ENCODE measurements at places on chromosomes 7 and 10.
A peak's percentile ranks its signal among the peaks of the same experiment; 100 is the strongest.

- no peak for DNase-seq
- no peak overlapping the region for H3K4me3 ChIP-seq
- H3K36me3 ChIP-seq = no peaks in the 10 kb centered on the region
Measured at GRCh38 chr10:93299606-93300287, 182.4 kb downstream of the MYOF start.

GRCh38 chr7:121395494-121395960, 581 bp downstream of the FAM3C start:
- H3K36me3 ChIP-seq = no peaks in the 10 kb centered on the region
- H3K4me3 ChIP-seq = peak overlapping the region; percentile 87
- H3K27ac ChIP-seq = peak overlapping the region; percentile 86
- H3K4me1 ChIP-seq = peaks cover 6% of the 10 kb centered on the region

GRCh38 chr7:22480523-22481075, 19.4 kb downstream of the STEAP1B start:
- H3K4me1 ChIP-seq = no peaks in the 10 kb centered on the region
- H3K27ac ChIP-seq = no peak overlapping the region
- no peak overlapping the region for H3K4me3 ChIP-seq
- H3K27me3 ChIP-seq = no peaks in the 10 kb centered on the region
- H3K36me3 ChIP-seq = no peaks in the 10 kb centered on the region

- H3K27me3 ChIP-seq = no peaks in the 10 kb centered on the region
- peaks cover 9% of the 10 kb centered on the region for H3K36me3 ChIP-seq
- no peak overlapping the region for H3K4me3 ChIP-seq
- H3K27ac ChIP-seq = no peak overlapping the region
- peaks cover 19% of the 10 kb centered on the region for H3K4me1 ChIP-seq
- no peak for DNase-seq
Measured at GRCh38 chr7:66630531-66630930, 1.9 kb downstream of the KCTD7 start.

DNA sequence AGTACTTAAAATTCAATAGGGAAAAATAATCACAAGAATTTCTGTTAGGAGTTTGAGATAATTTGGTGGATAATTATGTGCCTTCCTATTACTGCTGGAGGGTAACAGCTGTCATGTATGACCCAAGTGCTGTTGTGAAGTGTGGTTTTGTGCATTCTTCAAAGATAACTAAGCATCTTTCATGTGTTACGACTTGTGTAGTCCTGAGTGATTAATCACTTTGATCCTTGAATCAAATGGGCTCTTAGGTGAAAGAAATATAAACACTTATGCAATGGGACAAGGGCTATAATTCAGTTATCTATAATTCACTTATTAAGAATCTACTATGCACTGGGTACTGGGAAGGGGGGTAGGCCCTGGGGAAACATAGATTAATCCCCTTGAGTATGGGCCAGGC, 89.0 kb downstream of the CH25H start:
- H3K4me3 ChIP-seq = no peak overlapping the region
- DNase-seq = no peak
- H3K27ac ChIP-seq = no peak overlapping the region
- no peaks in the 10 kb centered on the region for H3K27me3 ChIP-seq
- no peaks in the 10 kb centered on the region for H3K36me3 ChIP-seq

- no peaks in the 10 kb centered on the region for H3K36me3 ChIP-seq
- DNase-seq = no peak
- H3K27ac ChIP-seq = no peak overlapping the region
- no peak overlapping the region for H3K4me3 ChIP-seq
Measured at GRCh38 chr7:129122078-129122750, 22.3 kb upstream of the TSPAN33 start.

DNA sequence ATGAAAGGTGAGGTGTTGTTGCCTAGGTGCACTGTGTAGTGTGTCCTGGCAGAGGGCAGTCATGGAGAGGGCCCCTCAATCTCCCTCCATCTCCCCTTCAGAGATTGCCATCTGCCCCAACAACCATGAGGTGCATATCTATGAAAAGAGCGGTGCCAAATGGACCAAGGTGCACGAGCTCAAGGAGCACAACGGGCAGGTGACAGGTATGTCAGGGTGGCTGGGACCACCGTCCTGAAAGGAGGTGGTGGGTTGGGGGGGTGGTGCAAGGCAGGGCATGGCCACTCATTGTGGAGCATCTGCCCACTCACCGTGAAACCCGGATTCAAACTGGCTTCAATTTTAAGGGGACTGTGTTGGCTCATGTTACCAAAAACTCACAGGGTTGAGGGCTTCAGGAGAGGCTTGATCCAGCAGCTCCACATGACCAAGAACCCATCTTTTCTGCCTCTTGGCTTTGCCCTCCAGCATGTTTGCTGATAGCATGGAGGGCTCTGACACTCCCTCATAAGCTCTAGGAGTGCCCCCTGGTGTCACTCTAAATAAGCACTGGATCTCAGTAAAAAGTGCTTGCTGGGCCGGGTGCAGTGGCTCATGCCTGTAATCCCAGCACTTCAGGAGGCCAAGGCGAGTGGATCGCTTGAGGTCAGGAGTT, 12.2 kb downstream of the ARPC1B start:
- H3K27me3 ChIP-seq = no peaks in the 10 kb centered on the region
- H3K4me3 ChIP-seq = no peak overlapping the region

DNA sequence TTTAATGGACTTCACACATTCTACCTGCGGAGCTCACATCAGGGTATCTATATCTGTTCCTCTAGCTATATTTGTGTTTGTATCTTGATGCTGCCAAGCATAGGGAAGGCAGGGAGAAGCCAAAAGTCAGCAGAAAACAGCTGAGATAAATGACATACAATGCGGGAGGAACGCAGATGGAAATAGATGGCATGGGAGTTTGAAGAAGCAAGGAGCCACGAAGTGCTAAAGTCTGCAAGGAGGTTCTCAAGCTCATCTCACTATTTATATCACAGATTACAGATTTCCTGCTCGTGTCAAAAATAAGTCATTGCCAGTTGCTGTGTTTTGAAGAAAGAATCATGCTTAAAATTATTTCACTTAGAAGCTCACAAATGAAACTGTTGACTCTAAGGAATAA, 180.5 kb downstream of the DPP6 start:
- H3K27me3 ChIP-seq = no peaks in the 10 kb centered on the region
- H3K27ac ChIP-seq = no peak overlapping the region
- H3K36me3 ChIP-seq = no peaks in the 10 kb centered on the region
- H3K4me3 ChIP-seq = no peak overlapping the region

DNA sequence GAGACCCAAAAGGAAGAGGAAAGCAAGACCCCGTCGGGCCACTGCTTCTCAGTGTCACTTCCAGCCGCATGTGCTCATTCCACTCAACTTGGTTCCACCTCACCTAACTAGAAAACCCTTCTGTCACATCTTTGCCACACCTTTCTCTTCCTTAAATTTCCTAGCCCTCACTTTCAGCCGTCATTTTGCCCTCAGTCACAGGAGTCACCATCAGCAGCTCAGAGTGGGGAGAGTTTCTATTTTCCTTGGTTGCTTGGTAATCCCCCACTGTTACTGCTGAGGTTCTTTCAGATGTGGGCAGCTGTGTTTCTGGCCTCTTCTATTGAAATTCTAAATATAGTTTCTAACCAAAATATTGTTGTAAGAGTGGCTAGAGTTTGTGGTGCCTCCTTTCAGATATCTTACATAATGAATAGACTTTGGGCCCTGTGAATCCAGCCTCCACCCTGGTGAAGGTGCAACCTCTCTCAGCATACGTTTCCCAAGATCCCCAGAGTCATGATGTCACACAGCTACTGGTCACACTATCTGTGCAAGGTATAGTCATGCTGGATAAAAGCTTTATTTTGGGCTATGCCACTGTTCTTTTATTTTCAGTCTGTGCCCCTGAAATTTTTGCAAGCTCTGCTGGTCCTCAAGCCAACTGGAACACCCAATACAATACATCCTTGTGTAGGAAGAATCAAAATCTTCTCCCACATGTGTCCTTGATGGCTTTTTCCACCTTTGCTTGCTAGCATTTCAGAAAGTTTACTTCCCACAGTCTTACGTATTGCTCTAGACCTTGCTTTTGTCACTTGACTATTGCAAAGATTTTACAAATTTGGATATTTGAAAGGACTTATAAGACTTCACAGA, 9.2 kb downstream of the AGBL3 start:
- H3K4me3 ChIP-seq = no peak overlapping the region
- H3K27me3 ChIP-seq = no peaks in the 10 kb centered on the region
- no peaks in the 10 kb centered on the region for H3K36me3 ChIP-seq
- no peaks in the 10 kb centered on the region for H3K4me1 ChIP-seq
- no peak for DNase-seq

GRCh38 chr10:125008689-125009638, 67.0 kb downstream of the ZRANB1 start:
- peak; percentile 37 for DNase-seq
- peaks cover 86% of the 10 kb centered on the region for H3K4me1 ChIP-seq
- no peaks in the 10 kb centered on the region for H3K27me3 ChIP-seq
- H3K36me3 ChIP-seq = no peaks in the 10 kb centered on the region
- H3K4me3 ChIP-seq = no peak overlapping the region

DNA sequence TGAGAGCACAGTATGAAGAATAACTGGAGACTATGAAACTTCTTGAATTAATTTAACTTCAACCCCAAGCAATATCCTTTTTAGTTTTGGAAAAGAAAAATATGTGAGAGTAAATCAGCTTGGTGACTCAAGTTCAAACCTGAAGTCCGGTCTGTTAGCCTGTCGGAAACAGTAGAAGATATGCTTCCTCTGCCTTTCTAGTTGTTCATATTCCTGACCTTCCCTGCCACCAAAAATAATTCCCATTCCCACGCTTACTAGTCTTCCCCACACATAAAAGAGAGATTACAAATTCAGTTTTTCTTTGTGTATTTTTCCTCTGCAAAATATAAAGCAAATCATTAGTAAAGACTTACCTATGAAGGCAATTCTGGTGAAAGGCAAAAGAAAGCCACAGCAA, 3.6 kb downstream of the SEMA3D start:
- peaks cover 13% of the 10 kb centered on the region for H3K27me3 ChIP-seq
- no peak overlapping the region for H3K4me3 ChIP-seq
- H3K4me1 ChIP-seq = no peaks in the 10 kb centered on the region

DNA sequence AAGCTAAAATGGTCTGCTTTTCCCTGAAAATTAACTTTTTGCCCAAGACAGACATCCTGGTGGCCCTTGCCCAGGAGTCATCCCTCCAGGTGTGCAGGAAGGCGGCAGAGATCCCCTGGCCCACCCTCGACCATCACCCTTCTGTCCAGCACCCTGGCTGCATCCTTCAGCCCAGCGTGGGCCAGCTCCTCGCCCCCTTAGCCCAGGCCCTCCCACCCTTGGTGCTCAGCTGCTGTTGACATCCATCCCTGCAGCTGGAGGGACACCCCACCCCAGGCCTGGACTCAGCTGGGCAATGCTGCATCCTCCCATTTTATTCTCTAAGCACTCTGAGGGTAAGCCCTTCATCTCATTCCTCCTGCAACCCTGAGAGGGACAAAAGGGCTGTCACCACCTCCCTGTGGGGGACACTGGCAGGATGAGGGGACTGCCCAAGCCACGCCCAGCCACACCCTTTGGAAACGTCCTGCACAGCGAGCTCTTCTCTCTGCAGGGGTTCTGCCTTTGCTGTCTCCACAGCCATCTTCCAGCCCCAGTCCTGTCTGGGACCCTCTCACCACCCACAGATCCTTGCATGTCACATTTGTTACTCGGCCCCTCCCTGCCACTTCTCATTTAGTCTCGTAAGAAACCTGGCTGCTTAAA, 30.7 kb downstream of the EN2 start:
- no peak overlapping the region for H3K27ac ChIP-seq
- H3K36me3 ChIP-seq = no peaks in the 10 kb centered on the region
- no peak for DNase-seq
- H3K4me1 ChIP-seq = peaks cover 5% of the 10 kb centered on the region
- H3K27me3 ChIP-seq = no peaks in the 10 kb centered on the region

- H3K36me3 ChIP-seq = peaks cover 2% of the 10 kb centered on the region
- H3K27ac ChIP-seq = peak overlapping the region; percentile 79
- no peaks in the 10 kb centered on the region for H3K27me3 ChIP-seq
- H3K4me1 ChIP-seq = no peaks in the 10 kb centered on the region
Measured at GRCh38 chr10:89224739-89225443, 17.8 kb upstream of the CH25H start.

DNA sequence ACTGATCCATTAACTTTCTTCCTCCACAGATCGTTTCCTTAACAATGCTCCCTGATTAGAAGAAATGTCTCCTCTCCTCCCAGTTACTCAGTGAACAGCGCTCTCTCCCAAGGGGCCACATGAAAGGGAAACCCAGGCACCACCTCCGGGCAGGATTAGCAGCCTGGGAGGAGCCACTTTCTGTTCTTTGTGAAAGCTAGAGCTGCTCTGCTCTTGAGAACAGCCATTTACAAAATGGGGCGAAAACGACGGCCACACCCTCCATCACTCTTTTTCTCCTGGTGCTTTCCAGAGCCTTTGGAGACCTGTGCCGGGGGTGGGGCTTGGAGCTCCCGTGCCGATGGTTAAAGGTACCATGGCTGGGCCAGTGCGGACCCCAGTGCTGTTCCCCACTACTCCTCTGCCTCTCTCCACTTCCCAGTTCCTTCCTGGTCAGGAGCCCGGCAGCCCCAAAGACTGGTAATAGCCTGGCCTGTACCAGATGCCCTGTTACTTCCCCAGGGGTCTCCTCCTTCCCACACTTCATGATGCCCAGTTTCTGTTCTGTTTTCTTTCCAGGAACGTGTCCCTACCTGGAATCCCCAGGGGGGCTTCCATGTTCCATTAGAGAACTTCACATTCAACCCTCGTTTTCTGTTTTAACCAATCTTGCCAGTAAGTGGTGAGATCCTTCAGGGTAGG, 402.9 kb upstream of the GALNT17 start:
- no peak overlapping the region for H3K4me3 ChIP-seq
- no peaks in the 10 kb centered on the region for H3K36me3 ChIP-seq
- DNase-seq = no peak
- no peaks in the 10 kb centered on the region for H3K27me3 ChIP-seq
- no peaks in the 10 kb centered on the region for H3K4me1 ChIP-seq
- H3K27ac ChIP-seq = no peak overlapping the region

DNA sequence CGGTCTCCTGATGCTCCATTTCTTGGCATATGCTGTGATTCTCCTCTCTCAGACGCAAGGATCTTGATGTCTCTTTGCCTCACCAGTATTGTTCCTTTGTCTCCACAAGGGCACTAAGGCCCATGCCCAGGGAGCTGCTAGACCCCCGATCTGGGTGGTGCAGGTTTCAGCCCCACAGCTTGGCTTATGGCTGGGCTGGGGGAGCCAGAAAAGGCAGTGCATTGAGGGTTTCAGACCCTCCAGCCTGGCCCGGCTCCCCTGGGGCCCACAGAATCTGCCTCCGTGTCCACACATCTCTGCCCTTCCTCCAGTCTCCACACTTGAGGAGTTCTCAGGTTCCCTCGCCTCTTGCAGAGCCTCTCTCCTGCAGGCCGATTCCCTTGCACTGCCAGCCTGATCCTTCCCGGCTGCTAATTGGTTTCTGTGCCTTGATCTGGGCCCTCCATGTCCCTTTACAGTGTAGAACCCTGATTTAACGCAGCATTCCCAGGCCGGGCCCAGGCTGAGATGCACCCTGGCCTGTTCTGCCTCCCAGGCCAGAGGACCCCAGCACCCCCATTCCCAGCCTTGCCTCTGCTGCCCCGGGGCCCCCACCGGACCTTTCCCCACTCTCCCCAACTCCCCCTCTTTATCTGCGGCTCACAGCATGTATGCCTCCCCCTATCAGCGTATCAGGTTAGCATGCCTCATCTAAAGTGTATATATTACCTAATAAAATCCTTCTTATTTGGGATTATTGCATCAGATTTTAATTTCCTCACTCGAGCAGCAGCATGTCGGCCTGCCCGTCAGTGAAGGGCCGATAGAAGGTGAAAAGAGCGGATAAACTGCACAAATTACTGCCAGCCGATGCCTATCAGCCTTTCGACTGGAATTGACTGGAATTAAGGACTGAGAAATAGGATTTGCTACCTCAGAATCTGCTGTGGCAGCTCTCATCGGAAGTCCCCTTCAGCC, 145.7 kb downstream of the C10orf105 start:
- no peaks in the 10 kb centered on the region for H3K27me3 ChIP-seq
- no peak overlapping the region for H3K4me3 ChIP-seq
- no peaks in the 10 kb centered on the region for H3K4me1 ChIP-seq
- no peak for DNase-seq

- DNase-seq = no peak
- no peak overlapping the region for H3K4me3 ChIP-seq
- no peak overlapping the region for H3K27ac ChIP-seq
- no peaks in the 10 kb centered on the region for H3K36me3 ChIP-seq
Measured at GRCh38 chr10:128025951-128026350, 100.3 kb downstream of the MKI67 start.

Data from heart left ventricle (tissue), 16 donors.